AG09319 (cell line): ENCODE measurements at places on chromosomes 11 and 22.

DNA sequence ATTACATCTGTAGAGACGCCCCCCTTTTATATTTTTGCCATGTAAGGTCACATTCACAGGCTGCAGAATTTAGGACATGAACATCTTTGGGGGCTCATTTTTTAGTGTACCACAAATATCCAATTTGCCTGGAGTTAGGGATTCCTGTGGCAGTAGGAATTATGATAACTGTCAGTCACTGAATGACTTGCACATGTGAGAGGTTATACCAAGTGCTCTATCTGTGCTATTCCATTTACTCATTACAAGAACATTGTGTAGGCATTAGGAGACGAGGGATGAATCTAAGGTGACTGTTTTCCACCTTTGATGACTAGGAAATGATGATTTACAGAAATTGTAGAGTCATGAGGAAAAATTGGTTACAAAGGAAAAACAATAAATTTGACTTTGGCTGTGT is 79.3 kb downstream of the LIF start:
- no peak for DNase-seq

DNA sequence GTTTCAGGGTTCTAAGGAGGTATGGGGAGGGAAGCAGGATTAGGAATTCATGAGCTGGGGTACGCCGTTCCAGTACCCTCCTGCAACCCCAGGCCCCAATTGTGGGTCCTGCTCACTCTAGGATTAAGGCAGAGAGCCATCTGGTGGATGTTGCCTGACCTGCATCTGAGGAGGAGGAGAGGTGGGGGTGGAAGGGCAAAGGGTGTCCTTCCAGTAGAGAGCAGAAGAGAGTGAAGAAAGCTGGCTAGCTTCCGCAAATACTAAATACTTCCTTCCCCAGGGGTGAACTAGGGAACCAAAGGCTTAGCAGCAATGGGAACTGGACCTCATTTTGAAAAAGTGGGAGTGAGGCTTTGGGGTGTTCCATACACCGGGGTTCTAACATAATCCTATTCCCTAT is 10.6 kb downstream of the LRRC51 start:
- no peak for DNase-seq

- DNase-seq: no peak
These were observed 25.6 kb downstream of the TRIM29 start for GRCh38 chr11:120112174-120112796.

DNA sequence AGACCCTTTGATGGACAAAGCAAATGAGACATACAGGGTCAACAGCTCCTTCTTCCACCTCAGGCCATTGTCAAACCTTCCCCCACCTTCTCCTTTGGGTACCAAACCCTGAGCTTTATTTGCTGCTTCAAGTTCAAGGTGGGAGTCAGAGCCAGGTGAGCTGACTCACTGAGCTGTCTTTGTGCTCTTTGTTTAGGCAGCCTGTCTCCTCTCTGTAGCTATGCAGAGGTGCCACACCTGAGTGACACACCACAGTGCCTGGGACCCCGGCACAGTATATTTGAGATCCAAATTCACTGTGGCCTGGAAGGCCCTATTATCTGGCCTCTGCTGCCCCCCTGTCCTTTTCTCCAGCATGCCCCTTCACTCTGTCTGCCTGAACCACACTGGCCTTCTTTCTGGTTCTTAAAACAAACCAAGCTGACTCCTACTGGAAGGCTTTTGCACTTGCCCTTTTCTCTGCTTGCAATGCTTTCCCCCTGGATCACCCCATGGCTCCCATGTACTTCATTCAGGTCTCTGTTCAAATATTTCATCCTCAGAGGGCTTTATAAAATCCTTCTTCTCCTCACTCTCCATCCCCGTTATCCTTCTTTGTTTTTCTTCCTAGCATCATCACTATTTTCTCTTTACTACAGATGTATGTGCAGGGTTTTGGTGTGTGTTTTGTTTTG is 16.1 kb downstream of the LMO2 start:
- no peak for DNase-seq

DNA sequence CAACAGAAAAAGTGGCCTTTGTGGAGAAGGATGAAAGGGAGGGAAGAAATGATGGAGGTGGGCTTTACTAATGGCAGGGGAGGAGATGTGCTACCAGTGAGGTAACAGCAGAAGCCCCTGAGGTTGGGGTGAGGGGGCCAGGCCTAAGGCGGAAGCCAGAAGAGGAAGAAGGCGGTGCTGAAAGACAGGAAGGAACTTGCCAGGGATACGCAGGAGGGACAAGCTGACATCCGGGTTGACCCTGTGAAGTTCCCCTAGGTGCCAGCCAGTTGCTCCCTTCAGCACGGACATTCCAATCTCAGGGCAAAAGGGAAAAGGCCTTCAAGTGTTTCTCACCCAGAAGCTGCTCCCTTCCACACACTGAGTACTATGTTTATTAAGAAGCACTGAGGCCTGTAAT is 2.3 kb upstream of the TIRAP start:
- DNase-seq: no peak

DNA sequence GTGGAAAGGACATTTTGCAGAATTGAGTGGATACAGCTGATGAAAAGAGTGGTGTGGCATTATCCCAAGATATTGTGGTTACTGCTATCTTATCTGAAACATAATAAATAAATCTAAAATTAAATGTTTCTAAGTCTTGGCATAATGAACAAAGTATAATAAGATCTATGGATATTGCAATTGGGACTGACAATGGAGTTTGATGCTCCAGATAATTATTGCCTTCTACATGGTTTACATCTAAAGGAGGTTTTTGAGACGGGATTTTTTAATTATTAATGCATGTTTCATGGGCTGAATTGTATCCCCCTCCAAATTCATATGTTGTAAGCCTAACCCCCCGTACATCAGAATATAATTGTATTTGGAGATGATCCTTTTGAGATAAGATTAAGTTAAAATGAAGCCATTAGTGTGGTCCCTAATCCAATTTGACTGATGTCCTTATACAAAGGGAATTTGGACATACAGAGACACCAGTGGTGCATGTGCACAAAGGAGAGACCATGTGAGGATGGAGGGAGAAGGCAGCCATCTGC is 198.5 kb downstream of the MSANTD4 start:
- DNase-seq: no peak
